Stromal cell of bone marrow (primary cell): ENCODE measurements at places on chromosomes 16 and 17.

- no peak for DNase-seq
These were observed 72.0 kb downstream of the ANKRD11 start for GRCh38 chr16:89418352-89418751.

DNA sequence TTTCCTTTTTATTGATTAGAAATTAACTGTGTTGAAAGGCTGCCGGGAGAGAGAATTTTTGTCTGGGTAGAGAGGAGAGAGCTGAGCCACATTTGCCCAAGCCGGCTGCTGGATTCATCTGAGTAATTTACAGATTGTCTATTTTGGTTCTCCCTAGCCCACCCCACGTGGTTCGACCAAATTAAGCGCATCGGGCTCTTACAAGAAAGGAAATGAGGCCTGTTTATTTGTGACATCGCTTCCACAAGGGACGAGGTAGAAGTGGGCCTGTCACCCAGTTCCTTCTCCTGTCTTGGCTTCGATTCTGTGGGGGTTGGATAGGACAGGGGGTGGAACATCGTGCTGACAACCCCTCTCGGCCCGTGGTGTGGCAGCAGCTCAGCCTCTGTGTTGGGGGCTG is 42.9 kb downstream of the SYT17 start:
- no peak for DNase-seq

DNA sequence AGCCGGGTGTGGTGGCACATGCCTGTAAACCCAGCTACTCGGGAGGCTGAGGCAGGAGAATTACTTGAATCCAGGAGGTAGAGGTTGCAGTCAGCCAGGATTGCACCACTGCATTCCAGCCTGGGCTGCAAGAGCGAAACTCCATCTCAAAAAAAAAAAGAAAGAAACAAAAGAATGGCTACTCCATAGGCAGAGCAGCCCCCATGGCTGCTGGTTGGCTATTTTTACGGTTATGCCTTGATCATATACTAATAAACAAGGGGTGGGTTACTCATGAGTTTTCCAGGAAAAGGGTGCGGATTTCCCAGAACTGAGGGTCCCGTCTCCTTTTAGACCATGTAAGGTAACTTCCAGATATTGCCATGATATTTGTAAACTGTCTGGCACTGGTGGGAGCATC is 76.2 kb upstream of the TMEM97 start:
- no peak for DNase-seq

DNA sequence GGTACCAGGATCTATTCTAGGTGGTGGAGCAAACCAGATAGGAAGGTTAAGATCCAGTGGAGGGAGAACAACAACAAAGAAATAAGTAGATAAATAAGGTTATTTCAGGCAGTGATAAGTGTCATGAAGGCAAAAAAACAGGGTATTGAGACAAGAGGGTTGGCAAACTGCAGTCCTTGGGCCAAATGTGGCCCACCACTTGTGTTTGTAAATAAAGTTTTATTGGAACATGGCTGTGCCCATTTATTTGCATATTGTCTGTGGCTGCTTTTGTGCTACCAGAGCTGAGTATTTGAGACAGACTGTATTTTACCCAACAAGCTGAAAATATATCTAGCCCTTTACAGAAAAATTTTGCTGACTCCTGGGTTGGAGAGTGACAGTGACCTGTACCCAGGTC is 361.3 kb downstream of the XYLT1 start:
- no peak for DNase-seq

DNA sequence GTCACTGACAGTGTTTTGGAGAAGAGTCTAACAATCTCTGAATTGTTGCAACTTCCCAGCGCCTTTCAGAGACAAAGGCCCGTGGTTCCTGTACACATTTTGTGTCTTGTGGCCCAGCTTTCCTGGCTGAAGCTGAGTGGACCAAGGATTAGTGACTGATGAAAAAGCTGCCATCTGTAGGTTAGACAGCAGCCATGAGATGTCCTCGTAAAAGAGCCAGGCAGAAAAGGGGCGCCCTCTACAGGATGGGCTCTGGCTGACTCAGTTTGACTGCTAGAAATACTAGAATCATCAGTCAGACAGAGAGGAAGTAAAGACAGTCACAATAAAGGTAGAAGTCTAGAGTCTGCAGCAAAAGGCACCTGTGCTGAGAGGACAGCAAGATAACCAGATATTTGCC is 26.5 kb upstream of the NF1 start:
- no peak for DNase-seq

DNA sequence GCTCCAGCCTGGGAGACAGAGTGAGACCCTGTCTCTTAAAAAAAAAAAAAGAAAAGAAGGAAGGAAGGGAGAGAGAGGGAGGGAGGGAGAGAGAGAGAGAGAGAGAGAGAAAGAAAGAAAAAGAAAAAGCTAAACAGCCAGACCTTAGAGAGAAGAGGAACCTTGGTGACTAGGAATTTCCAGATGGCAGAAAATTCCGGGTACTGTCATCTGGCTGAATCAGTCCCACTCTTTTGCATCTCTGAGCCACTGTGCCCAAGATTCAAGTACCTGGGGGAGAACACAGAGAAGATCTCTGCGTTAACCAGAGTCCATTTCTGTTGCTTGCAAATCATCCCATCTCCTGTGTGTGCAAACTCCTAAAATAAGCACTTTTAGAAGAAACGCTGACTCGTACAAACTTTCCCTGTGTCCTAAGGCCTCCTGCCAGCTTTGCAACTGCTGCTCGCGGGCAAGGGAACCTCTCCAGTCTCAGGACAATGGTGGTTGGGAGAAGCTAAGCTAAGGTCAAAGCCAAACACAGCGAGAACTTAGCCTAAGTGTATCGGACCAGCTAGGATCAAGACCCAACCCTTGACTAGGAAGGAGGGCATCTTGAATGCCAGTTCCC is 18.0 kb downstream of the BMERB1 start:
- no peak for DNase-seq

GRCh38 chr17:77354670-77355455 is 214.1 kb downstream of the SEC14L1 start:
- peak; percentile 95 for DNase-seq

DNA sequence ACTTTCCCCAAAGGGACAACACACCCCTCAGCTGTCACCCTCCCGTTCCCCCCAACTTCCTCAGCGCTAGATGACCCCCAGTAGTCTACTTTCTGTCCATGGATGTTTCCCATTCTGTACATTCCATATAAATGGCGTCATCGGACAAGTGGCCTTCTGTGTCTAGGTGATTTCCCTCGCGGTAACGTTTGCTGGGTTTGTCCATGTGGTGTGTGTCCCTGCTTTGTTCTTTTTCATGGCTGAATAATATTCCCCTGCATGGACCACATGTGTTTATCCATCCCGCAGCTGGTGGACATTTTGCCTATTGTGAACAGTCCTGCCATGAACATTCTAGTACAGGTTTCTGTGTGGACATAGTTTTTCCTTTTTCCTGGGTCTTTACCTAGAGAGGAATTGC is 7.3 kb upstream of the TEDC2 start:
- DNase-seq = no peak

DNA sequence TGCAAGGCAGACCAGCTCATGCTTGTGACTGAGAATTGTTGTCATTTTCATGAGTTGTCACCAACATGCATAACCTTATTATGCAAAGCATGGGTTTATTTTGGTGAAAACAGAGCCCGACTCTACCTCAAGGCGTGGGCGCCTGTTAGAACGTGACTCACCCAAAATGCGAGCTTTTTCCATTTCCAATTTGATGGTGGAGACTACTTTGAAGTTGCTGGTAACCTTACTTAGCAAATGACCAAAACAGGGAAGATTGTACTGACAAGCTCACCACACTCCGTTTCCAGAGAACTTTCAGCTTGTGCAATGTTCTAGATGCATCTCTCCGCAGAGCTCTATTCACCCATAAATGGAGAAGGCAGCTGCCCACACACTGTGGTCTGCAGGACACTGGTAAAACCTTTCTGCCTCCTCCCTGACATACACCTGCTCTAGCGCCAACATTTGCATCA is 284.5 kb downstream of the MAF start:
- no peak for DNase-seq

- no peak for DNase-seq
These were observed 6.5 kb downstream of the RNF157 start for GRCh38 chr17:76233588-76234353.

- DNase-seq = no peak
These were observed 1.7 kb downstream of the RPRML start for GRCh38 chr17:46977348-46977747.

- DNase-seq = peak; percentile 17
These were observed 66.6 kb upstream of the AXIN2 start for GRCh38 chr17:65627891-65628643.

GRCh38 chr17:69428252-69428980 is 13.9 kb downstream of the MAP2K6 start:
- no peak for DNase-seq

GRCh38 chr16:1413684-1414531 is 596 bp downstream of the UNKL start:
- peak; percentile 12 for DNase-seq

GRCh38 chr16:31188450-31189411 is 8.8 kb downstream of the FUS start:
- DNase-seq = no peak

DNA sequence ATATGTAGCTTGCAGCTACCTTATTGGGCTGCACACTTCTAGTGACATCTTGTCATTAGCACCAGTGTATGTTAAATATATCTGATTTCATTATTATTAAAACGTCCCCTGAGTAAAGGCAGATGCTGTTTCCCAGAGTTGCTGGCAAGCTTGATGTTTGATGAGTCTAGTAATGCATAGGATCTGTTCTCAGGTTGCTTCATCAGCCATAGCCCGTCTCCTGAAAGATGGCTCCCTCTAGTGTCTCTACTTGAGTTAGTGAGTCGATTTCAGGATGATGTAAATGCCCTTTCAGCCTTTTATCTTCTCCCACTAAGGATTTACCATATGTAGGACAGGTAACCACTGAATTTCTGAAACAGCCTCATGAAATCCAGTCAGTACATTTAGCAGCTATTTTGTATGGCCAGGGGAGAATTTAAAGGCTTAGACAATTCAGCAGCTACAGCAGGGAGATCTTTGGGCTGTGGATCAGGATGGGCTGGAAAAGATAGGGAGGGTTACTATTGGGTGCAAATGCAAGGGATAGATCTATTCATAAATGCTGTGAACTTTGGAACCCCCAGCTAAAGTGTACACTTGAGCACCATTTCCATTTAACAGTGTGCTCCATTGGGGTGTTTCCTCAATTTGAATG is 376.3 kb downstream of the CNTNAP4 start:
- peak; percentile 21 for DNase-seq

- peak; percentile 59 for DNase-seq
These were observed at the start of gene EDC4 for GRCh38 chr16:67872631-67873434. TSS of gene EDC4 (plus strand) at chr16:67873052. CDS start at chr16:67873262, 210 bp downstream.

- no peak for DNase-seq
These were observed 174.1 kb downstream of the COPRS start for GRCh38 chr17:31684901-31685300.

- DNase-seq = no peak
These were observed 962.1 kb upstream of the EEF2KMT start for GRCh38 chr16:6059671-6060070.

DNA sequence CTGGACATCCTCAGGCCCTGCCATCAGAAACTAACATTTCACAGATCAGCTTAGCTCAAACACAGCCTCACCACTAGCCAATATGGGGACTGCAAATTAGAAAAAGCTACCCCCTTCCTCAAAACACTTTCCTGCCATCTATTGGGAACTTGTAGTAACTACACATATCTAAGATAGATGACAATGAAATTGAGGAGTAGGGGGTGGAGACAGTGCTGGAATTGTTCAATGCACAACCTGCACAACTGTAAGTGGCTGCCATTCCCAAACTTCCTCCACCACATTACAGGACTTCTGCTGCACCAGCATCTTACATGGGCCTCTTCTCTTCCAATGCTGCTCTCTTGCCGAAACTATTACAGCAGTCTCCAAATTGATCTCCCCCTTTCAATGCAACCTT is 21.9 kb downstream of the AIPL1 start:
- DNase-seq = no peak

DNA sequence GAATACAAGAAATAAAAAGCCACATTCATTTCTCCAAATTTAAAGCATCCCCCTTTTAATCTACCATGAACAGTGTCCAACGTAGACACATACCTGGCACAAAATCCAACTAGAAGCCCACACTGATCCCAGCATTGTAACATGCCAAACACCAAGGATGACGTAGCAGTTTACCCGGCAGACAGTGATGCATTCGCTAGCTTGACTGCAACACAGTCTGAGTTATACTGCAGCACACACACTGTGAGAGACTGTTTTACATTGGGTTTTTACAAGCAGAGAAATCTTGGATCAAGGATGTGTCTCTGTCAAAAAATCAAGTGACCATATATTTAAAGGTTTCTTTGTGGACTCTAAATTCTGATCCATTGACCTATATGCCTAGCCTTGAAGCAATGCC is 74.5 kb upstream of the C17orf78 start:
- no peak for DNase-seq

GRCh38 chr17:74704544-74704943 is 8.2 kb downstream of the CD300LF start:
- DNase-seq = no peak

GRCh38 chr17:77700165-77700881 is 258.2 kb upstream of the TNRC6C start:
- DNase-seq = no peak

GRCh38 chr17:17682293-17682736 is 1.1 kb downstream of the RAI1 start:
- DNase-seq = no peak

GRCh38 chr17:27905447-27906225 is 12.5 kb upstream of the LYRM9 start:
- DNase-seq = no peak

DNA sequence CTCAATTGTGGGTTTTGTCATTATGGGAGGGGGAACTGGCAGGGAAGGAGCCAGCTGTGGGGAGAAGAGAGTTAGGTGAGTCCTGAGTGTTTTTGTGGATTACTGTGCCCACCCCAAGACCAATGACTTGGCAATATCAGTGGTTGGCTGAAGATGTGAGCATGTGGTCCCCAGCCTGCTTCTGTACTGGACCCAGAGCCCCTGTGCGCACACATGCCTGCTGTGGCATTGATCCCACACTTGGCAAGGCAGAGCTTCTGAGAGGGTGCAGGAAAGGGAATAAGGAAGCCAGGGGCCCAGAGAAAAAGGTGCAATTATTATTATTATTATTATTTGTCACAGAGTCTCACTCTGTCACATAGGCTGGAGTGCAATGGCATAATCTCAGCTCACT is 1.3 kb downstream of the PRAC1 start:
- no peak for DNase-seq

DNA sequence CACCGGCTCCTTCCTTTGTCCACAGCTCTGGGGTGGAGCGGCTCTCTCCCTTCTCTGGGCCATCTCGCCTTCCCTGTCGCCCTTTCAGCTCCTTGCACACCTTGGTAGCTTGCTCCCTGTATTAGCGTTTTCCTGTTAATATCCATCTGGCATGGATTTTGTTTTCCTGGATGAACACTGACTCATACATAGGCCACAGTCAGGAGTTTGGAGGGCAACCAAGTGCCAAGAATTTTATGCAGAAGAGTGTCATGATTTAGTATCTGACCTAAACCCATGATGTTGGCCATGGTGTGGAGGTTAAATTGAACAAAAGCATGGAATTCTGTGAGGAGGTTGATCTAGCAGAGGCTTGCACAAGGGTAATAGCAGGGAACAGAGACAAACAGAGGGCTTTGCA is 180.9 kb downstream of the AIPL1 start:
- DNase-seq = no peak

DNA sequence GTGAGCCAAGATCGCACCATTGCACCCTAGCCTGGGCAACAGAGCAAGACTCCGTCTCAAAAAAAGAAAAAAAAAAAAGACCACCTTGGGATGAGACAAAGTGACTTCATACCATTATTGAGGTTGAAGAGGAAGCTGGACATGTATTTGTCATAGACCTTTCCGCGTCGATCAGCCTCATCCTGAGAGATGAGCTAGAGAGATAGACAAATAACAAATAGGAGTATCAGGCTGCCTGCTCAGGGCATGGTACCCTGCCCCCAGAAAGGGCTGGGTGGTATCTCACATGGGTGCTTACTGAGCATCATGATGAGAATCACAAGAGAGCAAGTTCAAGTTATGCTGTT is 22.1 kb downstream of the CNTNAP1 start:
- no peak for DNase-seq
